ENCODE measurements at places on chromosomes 4 and X.

GRCh38 chrX:123603491-123603890 lies 129.4 kb downstream of the THOC2 start:
- DNase-seq: no peak

- no peak for DNase-seq
Measured at GRCh38 chrX:16215660-16216059, 48.4 kb downstream of the MAGEB17 start.

GRCh38 chr4:27000820-27001219 lies 140.2 kb downstream of the STIM2 start:
- no peak for DNase-seq

- DNase-seq: no peak
Measured at GRCh38 chr4:111510535-111510934, 634.7 kb upstream of the FAM241A start.

- no peak for DNase-seq
Measured at GRCh38 chr4:18803781-18804180, 782.2 kb upstream of the LCORL start.

GRCh38 chr4:6299875-6300274 lies 30.2 kb downstream of the WFS1 start:
- DNase-seq: no peak

DNA sequence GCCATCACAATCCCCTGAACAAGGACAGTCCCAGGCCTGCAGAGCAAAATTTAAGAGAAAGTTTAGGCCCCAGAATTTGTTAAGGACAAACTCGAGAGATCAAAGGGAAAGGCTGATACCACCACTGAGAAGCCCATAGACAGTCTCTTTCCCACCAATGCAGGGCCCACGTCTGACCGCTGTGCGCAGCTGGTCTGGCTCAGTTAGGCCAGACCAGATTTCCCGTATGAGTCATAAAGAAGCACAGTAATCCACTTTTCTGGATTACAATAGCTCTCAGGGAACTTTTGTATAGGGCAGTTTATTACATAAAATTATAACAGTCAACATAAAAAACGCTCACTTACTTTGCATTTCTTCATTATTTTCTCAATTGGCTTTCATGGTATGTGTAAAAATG lies 259.5 kb downstream of the RCHY1 start:
- no peak for DNase-seq

- no peak for DNase-seq
Measured at GRCh38 chr4:185654965-185655554, 119.8 kb upstream of the PDLIM3 start.

DNA sequence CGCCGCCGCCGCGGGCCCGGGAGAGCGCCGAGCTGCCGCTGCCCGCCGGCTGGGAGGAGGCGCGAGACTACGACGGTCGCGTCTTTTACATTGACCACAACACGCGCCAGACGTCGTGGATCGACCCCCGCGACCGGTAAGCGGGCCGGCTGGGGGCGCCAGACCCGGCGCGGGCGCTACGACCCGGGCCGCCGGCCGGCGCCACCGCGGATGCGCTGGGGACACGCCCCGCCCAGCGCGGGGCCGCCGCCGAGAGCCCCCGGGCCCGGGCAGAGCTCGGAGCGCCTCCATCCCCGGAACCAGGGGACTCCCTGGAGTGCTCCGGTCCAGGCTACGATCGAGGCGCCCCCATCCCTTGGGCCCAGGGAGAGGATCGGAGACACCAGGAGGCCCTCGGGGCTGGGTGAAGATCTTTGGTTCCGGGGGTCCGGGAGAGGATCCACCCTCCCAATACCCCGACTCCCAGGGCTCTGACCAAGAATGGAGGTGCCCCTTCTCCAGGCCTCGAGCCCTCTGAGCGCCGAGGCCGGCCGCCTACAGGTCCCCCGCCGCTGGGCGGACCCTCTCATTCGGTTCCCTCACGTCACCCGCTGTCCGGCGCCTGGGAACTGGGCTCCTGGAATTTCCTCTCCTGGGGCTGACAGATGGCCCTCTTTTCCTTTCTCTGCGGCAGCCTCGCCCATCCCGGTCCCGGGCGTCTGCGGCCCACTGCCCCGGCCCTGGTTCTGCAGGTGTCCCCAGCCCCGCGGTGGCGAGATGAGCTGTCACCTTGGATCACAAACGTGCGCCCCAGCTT lies 48.8 kb downstream of the CLDN34 start:
- DNase-seq: no peak

Data from suppressor macrophage treated with lipopolysaccharide for 4 hours (primary cell).